ENCODE measurements at places on chromosomes 2 and 18.

DNA sequence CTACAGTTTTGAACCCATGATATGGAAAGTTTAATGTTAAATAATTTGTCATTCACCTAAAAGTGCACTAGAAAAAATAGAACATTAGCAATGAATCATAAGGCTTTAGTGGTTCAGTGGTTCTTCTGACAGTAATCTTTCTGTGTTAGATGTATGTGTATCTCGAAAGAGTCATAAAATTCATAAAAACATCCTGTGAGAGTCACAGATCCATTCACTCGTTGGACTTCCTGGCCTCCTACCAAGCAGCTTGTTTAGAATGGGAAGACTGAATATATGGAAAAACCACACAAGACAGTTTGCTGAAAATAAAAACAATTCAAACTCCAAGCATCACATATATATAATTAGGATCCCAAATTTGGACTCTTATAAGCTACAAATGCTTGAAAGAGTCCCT lies 34.8 kb downstream of the ADNP2 start:
- H3K27ac ChIP-seq: no peak overlapping the region
- no peak for DNase-seq
- H3K4me1 ChIP-seq: no peaks in the 10 kb centered on the region
- H3K4me3 ChIP-seq: no peak overlapping the region
- H3K36me3 ChIP-seq: no peaks in the 10 kb centered on the region
- H3K27me3 ChIP-seq: no peaks in the 10 kb centered on the region

DNA sequence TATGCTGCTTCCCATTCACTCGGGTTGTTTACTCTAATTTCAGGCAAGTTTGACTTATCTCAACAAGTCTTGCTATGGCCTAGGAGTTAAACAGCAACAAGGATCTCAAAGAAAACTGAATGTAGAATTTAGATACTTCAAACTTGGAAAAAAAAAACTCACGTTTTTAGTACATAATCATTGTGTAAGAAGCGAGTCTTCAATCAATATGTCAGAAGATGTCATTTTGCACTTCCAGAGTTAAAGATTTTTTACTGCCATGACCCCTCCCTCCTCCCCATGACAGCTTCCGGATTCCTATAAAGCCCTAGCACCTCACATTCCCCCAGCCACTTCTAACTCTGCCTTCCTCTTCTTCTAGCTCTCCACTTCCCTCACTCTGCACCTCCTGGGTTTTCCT lies 133.4 kb downstream of the SS18 start:
- no peaks in the 10 kb centered on the region for H3K4me1 ChIP-seq
- no peak for DNase-seq
- no peaks in the 10 kb centered on the region for H3K27me3 ChIP-seq
- no peaks in the 10 kb centered on the region for H3K36me3 ChIP-seq
- no peak overlapping the region for H3K4me3 ChIP-seq

- no peaks in the 10 kb centered on the region for H3K4me1 ChIP-seq
- H3K36me3 ChIP-seq: no peaks in the 10 kb centered on the region
- H3K27me3 ChIP-seq: no peaks in the 10 kb centered on the region
- H3K27ac ChIP-seq: no peak overlapping the region
- no peak overlapping the region for H3K4me3 ChIP-seq
Measured at GRCh38 chr2:32289165-32289999, 11.7 kb downstream of the YIPF4 start.

DNA sequence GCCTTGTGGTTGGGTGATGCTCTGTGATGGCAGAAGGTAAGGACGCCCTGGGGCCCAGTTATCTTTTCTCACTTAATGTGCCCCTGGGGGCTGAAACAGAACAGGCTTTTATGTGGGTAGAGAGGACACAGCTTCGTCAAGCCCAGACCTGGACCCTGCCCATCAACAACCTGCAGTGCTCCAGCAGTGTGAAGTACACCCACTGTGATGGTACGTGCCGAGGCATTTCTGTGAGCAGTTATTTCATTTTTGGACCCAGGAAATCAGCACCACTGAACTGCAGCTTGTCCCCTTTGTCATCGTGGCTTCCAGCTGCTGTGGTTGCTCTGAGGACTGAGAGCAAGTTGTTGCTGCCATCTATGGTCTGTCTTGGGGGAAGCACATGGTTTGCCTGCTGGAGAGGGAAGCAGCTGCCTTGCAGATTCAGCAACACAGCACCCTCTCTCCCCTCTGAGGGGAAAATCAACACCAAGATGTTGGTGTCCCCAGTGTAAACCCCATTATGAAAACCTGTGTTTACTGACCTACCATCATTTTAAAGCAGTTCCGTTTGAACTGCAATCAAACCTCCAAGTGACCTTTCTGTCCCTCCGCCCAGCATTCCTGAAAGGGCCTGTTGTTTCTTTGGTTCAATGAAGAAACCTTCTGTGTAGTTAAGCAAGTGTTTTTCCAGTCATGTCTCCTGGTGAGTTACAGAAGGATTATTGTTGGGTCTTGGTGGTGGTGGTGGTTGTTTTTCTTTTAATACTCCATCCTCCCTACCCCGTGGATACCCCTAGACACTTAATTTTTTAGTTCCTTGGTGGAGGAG lies 158.2 kb downstream of the MGAT5 start:
- H3K36me3 ChIP-seq: no peaks in the 10 kb centered on the region
- peaks cover 2% of the 10 kb centered on the region for H3K4me1 ChIP-seq
- no peak overlapping the region for H3K27ac ChIP-seq
- peak; percentile 88 for DNase-seq
- H3K27me3 ChIP-seq: no peaks in the 10 kb centered on the region

GRCh38 chr18:31548853-31549252 lies 42.8 kb upstream of the TTR start:
- H3K4me1 ChIP-seq: no peaks in the 10 kb centered on the region
- peaks cover 4% of the 10 kb centered on the region for H3K36me3 ChIP-seq
- no peak for DNase-seq
- no peak overlapping the region for H3K4me3 ChIP-seq

DNA sequence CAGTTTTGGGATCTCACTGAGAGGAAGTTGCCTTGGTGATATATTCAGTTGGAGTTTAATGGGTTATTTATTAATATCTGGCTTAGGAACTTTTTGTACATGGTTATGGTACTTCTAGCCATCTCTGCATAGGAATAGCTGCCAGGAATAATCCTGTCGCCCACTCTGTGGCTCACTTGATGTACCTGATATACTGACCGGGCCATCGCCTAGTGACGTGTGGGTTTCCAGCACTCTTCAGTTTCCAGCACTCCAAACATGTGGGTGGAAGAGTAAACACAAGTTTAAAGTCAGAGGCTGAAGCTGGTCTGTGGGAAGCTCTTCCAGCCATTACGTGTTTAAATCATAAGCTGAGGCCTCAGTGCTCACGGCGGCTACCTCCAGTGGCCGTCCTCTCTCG lies 44.3 kb upstream of the AGAP1 start:
- no peak overlapping the region for H3K27ac ChIP-seq
- no peak overlapping the region for H3K4me3 ChIP-seq
- H3K27me3 ChIP-seq: no peaks in the 10 kb centered on the region
- no peaks in the 10 kb centered on the region for H3K36me3 ChIP-seq
- DNase-seq: no peak

DNA sequence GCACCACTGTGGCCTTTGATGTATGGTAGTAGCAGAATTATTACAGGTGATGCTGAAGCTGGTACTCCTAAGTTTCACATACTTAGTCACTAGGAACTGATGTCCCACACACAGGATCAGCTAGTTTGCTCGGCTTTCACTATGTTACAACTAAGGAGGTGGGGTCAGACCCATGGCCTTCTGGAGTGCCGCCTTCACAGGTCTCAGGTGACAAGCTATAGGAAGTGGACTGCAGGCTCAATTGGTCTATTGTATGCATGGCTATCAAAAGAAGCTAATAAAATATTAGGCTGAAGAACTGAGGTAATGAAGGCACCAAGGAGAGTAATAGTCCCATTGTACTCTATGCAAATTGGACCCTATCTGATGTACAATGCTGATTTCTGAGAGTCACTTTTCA lies 170.6 kb downstream of the DLGAP1 start:
- DNase-seq: peak; percentile 11
- no peaks in the 10 kb centered on the region for H3K4me1 ChIP-seq
- no peaks in the 10 kb centered on the region for H3K36me3 ChIP-seq
- H3K4me3 ChIP-seq: no peak overlapping the region

- H3K27me3 ChIP-seq: no peaks in the 10 kb centered on the region
- no peak overlapping the region for H3K4me3 ChIP-seq
- H3K4me1 ChIP-seq: no peaks in the 10 kb centered on the region
Measured at GRCh38 chr18:68596016-68596415, 118.9 kb downstream of the TMX3 start.

DNA sequence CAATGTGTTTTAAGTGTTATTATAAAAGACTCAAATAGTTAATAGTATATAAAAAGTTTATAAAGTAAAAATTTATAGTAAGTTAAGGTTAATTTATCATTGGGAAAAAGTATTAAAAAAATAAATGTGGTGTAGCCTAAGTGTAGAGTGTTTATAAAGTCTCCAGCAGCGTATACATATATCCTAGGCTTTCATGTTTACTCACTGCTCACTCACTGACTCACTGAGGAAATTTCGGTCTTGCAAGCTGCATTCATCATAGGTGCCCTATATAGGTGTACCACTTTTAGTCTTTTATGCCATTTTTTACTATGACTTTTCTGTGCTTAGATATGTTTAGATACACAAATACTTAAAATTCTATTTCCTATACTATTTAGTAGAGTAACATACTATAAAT lies 866.0 kb downstream of the CBLN2 start:
- H3K4me1 ChIP-seq: no peaks in the 10 kb centered on the region
- H3K27ac ChIP-seq: no peak overlapping the region
- no peaks in the 10 kb centered on the region for H3K36me3 ChIP-seq

DNA sequence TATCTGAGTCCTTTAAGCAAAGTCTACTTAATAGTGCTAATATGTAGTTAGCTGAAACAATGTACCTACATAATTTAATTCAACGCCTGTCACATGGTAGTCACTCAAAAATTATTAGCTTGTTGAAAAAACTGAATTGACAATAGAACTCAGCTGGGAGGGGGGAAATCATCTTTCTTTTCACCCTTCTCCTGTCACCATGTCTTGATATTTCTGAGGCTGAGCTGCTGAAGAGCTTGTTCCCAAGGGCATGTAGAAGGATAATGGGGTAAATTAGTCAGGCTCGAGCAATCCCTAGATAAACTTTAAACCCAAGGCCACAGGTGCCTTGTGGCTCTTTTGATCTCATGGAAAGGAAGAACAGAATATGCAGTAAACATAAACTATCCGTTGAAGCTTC lies 339.6 kb upstream of the LRATD1 start:
- H3K36me3 ChIP-seq: no peaks in the 10 kb centered on the region
- H3K4me3 ChIP-seq: no peak overlapping the region
- no peak for DNase-seq
- H3K27me3 ChIP-seq: no peaks in the 10 kb centered on the region

DNA sequence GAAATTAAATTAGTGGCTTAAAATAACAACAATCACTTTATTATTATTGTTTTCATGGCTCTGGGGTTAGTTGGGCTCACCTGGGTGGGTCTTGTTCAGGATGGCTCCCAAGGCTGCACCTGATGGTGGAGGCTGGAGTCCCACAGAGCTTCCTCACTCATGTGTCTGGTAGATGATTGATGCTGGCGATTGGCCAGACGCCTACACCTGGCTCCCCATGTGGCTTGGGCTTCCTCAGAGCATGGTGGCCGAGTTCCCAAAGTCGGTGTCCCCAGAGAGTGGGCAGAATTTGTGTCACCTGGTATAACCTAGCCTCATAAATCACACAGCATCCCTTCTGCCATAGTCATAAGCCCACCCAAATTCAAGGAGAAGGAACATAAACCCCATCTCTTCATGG lies 18.2 kb downstream of the DBI start:
- H3K27ac ChIP-seq: no peak overlapping the region
- no peak for DNase-seq
- H3K4me3 ChIP-seq: no peak overlapping the region
- no peaks in the 10 kb centered on the region for H3K36me3 ChIP-seq
- H3K27me3 ChIP-seq: no peaks in the 10 kb centered on the region

- no peak overlapping the region for H3K27ac ChIP-seq
- no peaks in the 10 kb centered on the region for H3K4me1 ChIP-seq
- no peaks in the 10 kb centered on the region for H3K27me3 ChIP-seq
- H3K36me3 ChIP-seq: no peaks in the 10 kb centered on the region
- no peak overlapping the region for H3K4me3 ChIP-seq
Measured at GRCh38 chr18:7336623-7337022, 105.7 kb downstream of the LRRC30 start.

GRCh38 chr2:12694990-12695774 lies 21.6 kb upstream of the TRIB2 start:
- no peaks in the 10 kb centered on the region for H3K27me3 ChIP-seq
- no peaks in the 10 kb centered on the region for H3K4me1 ChIP-seq
- H3K4me3 ChIP-seq: no peak overlapping the region
- H3K27ac ChIP-seq: no peak overlapping the region

DNA sequence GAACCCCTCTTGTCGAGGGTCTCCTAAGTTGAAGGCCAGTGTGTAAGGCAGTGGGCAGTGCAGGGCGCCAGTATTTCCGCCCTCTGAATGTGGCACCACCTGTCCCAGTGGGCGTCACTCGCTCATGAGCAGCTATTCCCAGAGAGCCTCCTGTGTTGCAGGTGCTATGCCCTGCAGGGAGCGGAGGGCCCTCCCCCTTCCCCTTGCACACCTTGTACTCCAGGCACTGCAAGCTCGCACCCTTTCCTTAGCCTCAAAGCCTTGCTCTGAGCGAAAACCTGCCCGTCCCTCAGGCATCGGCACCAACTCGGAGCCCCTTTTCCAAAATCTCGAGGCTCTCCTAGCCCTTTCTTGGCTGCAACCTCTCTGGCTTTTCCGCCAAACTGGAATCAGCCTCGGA lies 282.7 kb downstream of the AGAP1 start:
- H3K27me3 ChIP-seq: no peaks in the 10 kb centered on the region
- no peaks in the 10 kb centered on the region for H3K36me3 ChIP-seq
- H3K4me3 ChIP-seq: no peak overlapping the region
- no peaks in the 10 kb centered on the region for H3K4me1 ChIP-seq
- DNase-seq: no peak

DNA sequence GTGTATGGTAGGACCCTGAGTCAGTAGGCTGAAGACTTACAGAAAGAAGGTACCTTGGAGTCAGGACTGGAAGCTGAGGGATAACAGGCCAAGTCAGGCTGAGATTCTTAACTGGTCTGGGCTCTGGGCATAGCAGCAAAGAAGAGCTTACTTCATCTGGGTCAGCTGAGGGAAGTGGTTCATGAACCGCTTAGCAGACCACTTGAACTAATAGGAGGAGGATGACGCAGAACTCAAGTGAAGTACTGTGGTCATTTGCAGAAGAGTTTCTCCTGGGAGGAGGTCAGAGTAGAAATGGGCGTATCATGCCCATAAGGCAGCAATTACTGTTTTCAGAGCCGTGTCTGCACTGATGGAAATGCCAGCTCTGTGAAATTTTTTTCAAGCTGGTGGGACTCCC lies 164.5 kb downstream of the LCLAT1 start:
- no peaks in the 10 kb centered on the region for H3K36me3 ChIP-seq
- H3K27ac ChIP-seq: no peak overlapping the region
- peaks cover 8% of the 10 kb centered on the region for H3K4me1 ChIP-seq
- H3K27me3 ChIP-seq: no peaks in the 10 kb centered on the region
- no peak for DNase-seq
- no peak overlapping the region for H3K4me3 ChIP-seq

GRCh38 chr18:10928011-10928771 lies 221.2 kb downstream of the PIEZO2 start:
- no peaks in the 10 kb centered on the region for H3K36me3 ChIP-seq
- H3K4me1 ChIP-seq: peaks cover 7% of the 10 kb centered on the region
- no peak for DNase-seq
- no peak overlapping the region for H3K4me3 ChIP-seq
- no peaks in the 10 kb centered on the region for H3K27me3 ChIP-seq
- no peak overlapping the region for H3K27ac ChIP-seq

GRCh38 chr2:84781942-84782716 lies 98.8 kb downstream of the TRABD2A start:
- H3K27ac ChIP-seq: no peak overlapping the region
- no peak overlapping the region for H3K4me3 ChIP-seq
- no peaks in the 10 kb centered on the region for H3K27me3 ChIP-seq
- no peaks in the 10 kb centered on the region for H3K36me3 ChIP-seq

GRCh38 chr18:58572181-58572580 lies 56.7 kb downstream of the ALPK2 start:
- H3K36me3 ChIP-seq: no peaks in the 10 kb centered on the region
- H3K27ac ChIP-seq: no peak overlapping the region
- peaks cover 4% of the 10 kb centered on the region for H3K4me1 ChIP-seq
- no peaks in the 10 kb centered on the region for H3K27me3 ChIP-seq
